Cerebellar nuclear complex (tissue), 1 donor: ENCODE measurements at places on chromosomes 5 and 9.

DNA sequence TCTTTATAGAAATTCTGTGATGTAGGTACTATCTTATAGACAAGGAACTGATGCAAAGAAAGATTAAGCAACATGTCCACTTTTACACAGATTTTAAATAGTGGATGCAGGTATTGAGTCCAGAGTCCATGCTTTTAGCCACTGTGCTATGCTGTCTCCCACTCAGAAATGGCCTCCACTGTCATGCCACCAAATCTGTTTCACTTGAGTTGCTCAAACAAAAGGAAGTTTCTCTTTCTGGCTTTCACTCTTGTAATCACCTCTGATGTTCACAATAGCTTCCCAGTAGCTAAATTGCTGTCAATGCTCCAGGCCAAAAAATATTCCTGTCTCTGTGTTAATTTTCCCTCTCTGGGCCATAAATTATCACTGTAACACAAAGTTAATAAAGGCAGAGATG, 77.0 kb upstream of the RASA1 start:
- DNase-seq: no peak

GRCh38 chr5:100464418-100464817, 70.8 kb upstream of the FAM174A start:
- DNase-seq: no peak

DNA sequence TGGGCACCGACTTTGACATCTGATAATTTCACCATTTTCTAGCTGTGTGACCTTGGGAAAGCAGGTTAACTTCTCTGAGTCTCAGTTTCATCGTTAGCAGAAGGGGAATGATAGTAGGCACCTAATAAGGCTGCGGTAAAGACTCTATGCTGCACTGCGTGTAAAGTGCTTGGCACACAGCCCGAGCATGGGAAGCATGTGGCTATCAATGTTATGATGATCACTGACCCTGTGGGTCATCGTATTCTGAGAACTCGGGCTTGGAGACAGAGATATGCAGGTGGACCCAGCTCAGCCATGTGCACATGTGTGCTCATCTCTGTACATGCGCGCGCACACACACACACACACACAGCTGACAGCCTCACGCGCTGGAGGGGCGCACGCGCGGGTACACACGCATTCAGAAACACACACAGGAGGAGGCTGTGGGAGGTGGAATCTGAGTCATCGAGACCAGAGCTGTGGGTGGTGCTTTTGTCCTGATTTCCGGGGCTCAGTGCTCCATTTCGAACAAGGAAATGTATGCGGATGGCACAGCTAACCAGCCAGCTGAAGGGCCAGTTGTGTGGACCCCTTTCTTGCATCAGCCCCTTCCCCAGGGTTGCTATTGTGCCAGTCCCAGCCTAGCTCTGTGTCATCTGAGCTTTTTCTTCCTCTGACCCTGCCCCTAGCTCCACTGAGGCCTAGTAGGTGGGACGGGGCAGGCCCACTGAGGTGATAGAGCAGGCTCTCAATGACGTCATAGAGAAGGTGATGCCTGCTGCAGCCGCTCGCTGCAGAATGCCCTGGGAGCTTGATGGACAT, 11.1 kb upstream of the ARAP3 start:
- no peak for DNase-seq

GRCh38 chr9:76213751-76214150, 180.5 kb downstream of the RFK start:
- no peak for DNase-seq

- DNase-seq: no peak
Observed at GRCh38 chr5:86404256-86404655, 213.5 kb upstream of the COX7C start.

- DNase-seq: no peak
Observed at GRCh38 chr5:84265130-84265529, 119.5 kb downstream of the EDIL3 start.

DNA sequence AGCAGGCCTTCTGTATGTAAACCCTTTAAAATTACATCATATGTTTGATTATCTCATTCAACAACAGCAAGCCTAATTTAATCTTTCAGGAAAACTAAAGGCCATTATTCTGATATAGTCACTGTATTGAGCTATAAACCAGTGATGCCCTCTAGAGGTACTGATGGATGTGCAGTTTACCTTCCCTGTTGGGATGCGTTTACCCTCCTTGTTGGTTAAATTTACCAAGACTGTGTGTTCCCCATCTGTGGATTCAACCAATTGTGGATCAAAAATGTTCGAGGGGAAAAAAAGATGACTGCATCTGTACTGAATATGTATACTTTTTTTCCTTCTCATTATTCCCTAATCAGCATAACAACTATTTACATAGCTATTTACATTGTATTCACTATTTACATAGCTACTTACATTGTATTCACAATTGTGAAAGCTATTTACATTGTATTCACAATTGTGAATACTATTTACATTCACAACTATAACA, 3.7 kb upstream of the BAAT start:
- DNase-seq: no peak

DNA sequence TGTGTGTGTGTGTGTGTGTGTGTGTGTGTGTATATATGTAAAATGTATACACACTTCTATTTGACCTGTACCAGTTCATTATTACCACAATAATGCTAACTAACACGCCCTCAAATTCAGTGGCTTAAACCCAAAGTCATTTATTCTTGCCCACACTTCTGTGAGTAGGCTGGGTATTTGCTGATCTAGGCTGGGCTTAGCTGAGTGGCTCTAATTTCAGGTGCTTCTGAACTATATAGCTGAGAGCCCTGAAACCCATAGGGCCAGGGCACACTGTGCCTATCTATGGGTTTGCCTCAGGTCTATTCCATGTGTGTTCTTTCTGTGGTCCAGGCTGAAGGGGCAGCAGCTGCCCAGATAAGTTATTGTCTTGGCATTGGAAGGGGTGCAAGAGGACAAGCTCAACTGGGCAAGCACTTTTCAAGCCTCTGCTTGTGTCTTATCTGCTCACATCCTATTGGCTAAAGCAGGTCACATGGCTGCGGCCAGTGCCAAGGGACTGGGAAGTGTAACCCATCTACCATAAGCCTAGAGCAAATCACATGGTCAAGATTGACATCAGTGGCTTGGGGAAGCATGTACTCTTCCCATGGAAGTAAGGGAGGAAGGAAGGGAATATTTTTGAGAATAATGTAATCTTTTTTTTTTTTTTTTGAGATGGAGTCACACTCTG, 139.9 kb downstream of the PALM2AKAP2 start:
- DNase-seq: no peak

- no peak for DNase-seq
Observed at GRCh38 chr9:126952205-126952977, 37.8 kb downstream of the RALGPS1 start.

- no peak for DNase-seq
Observed at GRCh38 chr9:32704343-32704742, 68.9 kb upstream of the TAF1L start.

DNA sequence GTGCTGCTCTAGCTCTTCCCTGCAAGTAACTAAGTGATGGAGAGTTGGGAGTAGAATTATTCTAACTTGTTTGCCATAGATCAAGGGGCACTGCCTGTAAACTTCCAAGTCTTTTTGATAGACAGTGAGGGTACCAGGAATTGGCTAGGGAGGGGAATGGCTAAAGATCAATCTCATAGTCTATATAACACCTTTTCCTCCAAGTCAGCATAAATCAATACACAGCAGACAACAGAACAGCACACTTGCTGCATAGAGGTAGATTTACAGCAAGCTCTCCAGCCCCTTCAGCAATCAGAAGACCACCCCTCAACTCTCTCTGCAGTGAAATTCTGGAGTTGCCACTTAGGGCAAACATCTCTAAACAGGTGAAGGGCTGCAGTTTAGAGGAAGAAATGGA, 643.5 kb upstream of the KLF4 start:
- no peak for DNase-seq

- no peak for DNase-seq
Observed at GRCh38 chr9:101601904-101602765, 7.4 kb upstream of the PPP3R2 start.

DNA sequence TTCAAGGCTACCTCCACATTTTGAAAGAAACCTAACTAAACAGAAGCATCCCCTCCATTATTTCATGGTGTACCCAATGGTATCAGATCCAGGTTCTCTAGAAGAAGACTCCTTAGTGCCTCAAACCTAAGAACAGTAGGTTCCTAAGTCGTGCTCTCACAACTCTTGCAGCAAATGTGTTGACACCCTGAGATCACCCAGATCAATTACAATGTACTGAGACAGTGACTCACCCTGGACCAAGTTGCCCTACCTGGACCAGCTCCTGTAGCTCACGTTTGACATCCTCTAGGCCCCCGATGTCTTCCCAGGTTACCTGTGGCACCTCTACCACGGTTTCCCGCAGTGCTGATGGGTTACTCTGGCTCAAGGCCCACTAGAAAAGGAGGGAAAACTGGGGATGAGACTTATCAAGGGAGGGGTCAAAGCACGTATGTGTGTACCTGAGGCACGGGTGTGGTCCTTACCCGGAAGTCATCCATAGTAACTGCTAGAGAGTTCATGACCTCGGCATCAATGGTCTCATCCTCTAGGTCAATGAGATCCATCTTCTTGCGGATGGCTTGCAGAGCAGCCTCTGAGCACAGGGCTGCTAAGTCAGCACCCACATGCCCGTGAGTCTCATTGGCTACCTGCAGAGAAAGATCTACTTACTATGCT, 11.7 kb downstream of the VCP start:
- no peak for DNase-seq

DNA sequence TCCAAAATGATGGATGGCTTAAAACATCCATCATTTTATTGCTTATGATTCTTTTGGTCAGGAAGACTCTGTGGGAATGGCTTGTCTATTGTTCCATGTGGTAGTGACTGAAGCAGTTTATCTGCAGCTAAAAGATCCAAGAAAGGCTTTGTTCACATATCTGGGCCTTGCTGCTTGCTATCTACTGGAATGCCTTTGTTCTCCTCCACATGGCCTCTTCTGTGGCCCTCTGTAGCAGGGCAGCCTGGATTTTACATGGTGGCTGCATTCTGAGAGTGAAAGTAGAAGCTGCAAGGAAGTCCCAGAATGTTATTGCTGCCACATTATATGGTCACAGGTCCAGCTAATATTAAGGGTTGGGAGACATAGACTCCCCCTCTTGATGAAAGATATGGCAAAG, 35.1 kb downstream of the DMXL1 start:
- DNase-seq: no peak

GRCh38 chr5:127585661-127586060, 63.2 kb upstream of the CTXN3 start:
- no peak for DNase-seq

DNA sequence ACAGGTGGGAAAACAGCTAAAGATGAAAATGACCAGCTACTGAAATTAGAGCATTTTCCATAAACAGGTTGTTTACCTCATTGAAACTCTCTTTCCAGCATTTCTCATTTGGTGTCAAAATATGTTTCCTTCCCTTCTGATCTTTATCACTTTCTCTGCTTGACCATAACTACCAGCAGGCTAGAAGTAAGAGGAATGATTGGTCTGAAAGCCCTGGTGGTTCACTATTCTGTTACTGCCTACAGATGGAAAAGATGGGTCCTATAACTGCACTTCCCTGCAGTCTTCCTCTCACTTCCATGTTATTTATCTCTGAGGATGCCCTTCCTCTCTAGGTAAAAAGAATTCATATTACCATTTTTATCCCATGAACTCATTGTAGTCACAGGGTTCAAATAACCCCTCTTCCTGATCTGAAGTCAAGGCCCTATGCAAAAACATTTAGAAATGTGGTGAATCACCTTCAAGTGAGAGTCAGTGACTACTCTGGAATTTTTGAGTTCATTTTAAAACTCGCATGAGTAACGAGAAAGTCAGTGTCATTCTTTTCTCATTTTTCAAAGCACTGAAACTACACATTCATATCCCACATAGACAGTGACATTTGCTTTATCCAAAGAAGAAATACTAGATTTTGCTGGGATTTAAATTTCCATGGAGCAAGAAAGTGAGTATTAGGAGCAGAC, 51.7 kb downstream of the ZNF474 start:
- DNase-seq: no peak

GRCh38 chr5:93579692-93580062, 1.3 kb downstream of the NR2F1-AS1 start:
- DNase-seq: no peak

DNA sequence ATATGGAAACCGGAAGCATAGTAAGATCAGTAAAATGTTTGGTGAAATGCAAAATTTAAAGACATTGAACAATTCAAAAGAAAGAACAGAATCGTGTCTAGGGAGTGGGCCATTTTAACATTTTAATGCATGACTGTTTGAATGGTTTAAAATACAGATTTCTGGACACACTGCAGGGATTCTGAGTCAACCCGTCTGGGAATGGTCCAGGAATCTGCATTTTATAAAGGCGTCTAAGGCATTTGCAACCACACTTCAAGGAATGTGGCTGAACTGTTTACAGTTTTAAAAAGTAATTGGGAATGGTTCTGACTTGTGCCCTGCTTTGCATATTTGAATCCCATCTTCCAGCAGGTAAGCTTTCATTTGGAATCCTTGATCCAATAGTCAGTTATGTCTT, 811.7 kb upstream of the WWC1 start:
- DNase-seq: no peak

GRCh38 chr9:22143799-22144625, 134.9 kb upstream of the CDKN2B start:
- no peak for DNase-seq

GRCh38 chr9:89781838-89782540, 177.2 kb downstream of the GADD45G start:
- no peak for DNase-seq

DNA sequence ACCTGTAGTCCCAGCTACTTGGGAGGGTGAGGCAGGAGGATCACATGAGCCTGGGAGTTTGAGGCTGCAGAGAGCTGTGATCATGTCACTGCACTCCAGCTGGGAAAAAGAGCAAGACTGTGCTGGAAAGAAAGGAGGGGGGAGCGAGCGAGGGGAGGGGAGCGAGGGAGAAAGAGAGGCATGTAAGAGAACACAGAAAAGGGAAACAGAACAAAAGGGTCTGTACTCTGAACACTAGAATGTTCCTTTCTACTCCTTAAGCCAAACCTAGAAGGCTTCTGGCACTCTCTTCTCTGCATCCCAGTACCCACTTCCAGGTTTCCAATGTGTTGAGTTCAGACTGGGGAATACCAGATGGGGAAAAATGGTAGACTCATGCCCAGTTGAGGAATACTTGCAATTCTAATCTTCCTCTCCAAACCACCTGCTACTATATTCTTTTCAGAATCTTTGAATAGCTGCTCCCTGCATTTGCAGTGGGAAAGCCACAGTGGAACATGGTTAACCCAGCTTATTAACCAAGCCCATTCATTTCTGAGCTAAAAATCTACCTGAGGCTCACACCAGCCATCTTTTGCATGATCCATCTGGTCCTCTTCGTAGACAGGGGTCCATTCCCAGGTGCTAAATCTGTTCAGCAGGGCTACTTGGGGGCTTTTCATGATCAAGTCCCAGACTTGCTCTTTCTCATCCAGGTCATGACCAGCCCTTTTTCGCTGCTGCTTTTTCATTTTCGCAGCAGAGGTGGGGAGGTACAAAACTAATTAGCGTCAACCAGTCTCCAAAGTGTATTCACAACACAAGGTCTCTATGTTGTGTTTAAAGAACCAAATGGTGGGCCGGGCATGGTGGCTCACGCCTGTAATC, 34.9 kb downstream of the SEMA4D start:
- no peak for DNase-seq

GRCh38 chr9:136095070-136096058, at the start of gene NACC2:
Gene NACC2, minus strand, starts transcription at chr9:136095289. Its CDS starts 44,768 bp downstream, at chr9:136050521.
- no peak for DNase-seq

- no peak for DNase-seq
Observed at GRCh38 chr5:24118351-24118750, 526.4 kb downstream of the CDH10 start.

GRCh38 chr9:93288891-93289883, 105.2 kb downstream of the WNK2 start:
- DNase-seq: no peak
